ENCODE measurements at places on chromosomes 5 and 9. TPM values are rescaled to one million over a fixed set of nuclear protein-coding genes. Genes with fewer than 3 reads are reported as not detected.

Gene BRD8
- 21.0 TPM for polyA plus RNA-seq

Gene CDC20B
- not detected for polyA plus RNA-seq

Gene RELL2
- 3.5 TPM for polyA plus RNA-seq

Gene B4GALT7
- 25.8 TPM for polyA plus RNA-seq

Gene SPEF2
- polyA plus RNA-seq: 3.6 TPM

Gene PRR7
- not detected for polyA plus RNA-seq

Gene SGCD
- polyA plus RNA-seq: 2.1 TPM

Gene LHX2
- polyA plus RNA-seq: not detected

Gene DCAF10
- 4.8 TPM for polyA plus RNA-seq

Gene OR1Q1
- polyA plus RNA-seq: not detected

Gene MVB12B
- polyA plus RNA-seq: 8.9 TPM

Gene PCDHA5
- not detected for polyA plus RNA-seq

Gene PIP5KL1
- 1.8 TPM for polyA plus RNA-seq

Gene ADAMTS19
- 0.16 TPM for polyA plus RNA-seq

Gene IPPK
- 3.6 TPM for polyA plus RNA-seq

Gene ENTPD2
- polyA plus RNA-seq: 0.92 TPM

Gene ST8SIA4
- 4.1 TPM for polyA plus RNA-seq

Gene ARL14EPL
- not detected for polyA plus RNA-seq

Gene CDH9
- not detected for polyA plus RNA-seq

Gene ZFAND5
- 78.3 TPM for polyA plus RNA-seq

Gene SNX2
- polyA plus RNA-seq: 61.5 TPM

Gene GABRG2
- polyA plus RNA-seq: not detected

Gene HACD4
- 1.4 TPM for polyA plus RNA-seq

Gene FGF10
- 0.92 TPM for polyA plus RNA-seq

Gene CDX1
- 330 TPM for polyA plus RNA-seq

Gene PCDHGB2
- polyA plus RNA-seq: not detected

Gene ANKRD33B
- 2.1 TPM for polyA plus RNA-seq

Gene NR4A3
- 1.2 TPM for polyA plus RNA-seq

Gene SLC36A2
- not detected for polyA plus RNA-seq

Gene DBH
- polyA plus RNA-seq: 0.01 TPM

Gene IFNA13
- polyA plus RNA-seq: not detected

Gene SH3PXD2B
- polyA plus RNA-seq: 3.9 TPM

Gene NEUROG1
- polyA plus RNA-seq: not detected

Gene SPINK13
- not detected for polyA plus RNA-seq

Gene OR4F3
- not detected for polyA plus RNA-seq

Gene KCNT1
- not detected for polyA plus RNA-seq

Gene CA9
- polyA plus RNA-seq: not detected

Gene INSYN2B
- polyA plus RNA-seq: not detected

Gene PCDHGB1
- 0.26 TPM for polyA plus RNA-seq

Gene BARHL1
- not detected for polyA plus RNA-seq

Gene FBP2
- polyA plus RNA-seq: not detected

Gene FOXD4L5
- not detected for polyA plus RNA-seq
